ENCODE measurements at places on chromosomes 5 and 9.

DNA sequence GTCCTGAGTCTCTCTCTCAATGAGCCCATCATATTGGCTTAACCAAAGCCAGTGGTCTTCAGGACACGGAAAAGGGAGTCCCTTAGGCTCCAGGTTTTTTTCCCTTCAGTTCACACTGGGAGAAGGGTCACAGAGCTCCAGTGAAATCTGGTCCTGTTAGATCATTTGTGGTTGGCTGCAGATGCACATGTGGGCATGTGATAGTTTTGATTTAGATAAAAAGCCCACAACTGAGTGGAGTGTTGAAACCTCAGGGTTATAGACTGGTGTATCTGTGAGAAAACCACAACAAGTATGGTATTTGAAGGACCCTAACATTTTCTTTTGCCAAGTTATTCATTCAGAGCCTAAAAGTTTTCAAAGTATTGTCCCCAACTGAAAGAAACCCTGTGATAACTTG, 46.7 kb downstream of the PRLR start:
- no peak for DNase-seq

- no peak for DNase-seq
Measured at GRCh38 chr9:130868230-130868629, 28.4 kb downstream of the QRFP start.

GRCh38 chr9:16540743-16541613, 329.5 kb downstream of the BNC2 start:
- DNase-seq: no peak

GRCh38 chr5:32734827-32735378, 23.8 kb downstream of the NPR3 start:
- no peak for DNase-seq

DNA sequence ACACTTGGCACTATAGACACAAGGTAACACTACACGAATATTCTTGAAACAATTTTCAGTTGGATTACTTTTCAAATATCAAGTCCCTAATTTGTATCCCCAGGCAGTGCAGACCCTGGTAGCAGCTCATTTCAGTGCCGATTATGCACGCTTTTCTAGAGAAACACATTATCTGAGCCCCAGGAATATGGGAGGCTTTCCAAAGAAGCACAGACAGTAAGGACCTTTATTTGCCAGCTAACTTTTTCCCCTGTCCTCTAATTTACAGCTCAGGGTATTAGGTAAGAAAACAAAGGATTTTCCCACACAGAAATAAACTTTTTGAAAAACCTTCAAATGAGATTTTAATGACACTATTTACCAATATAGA, 852.3 kb upstream of the DMAC1 start:
- DNase-seq: no peak

- no peak for DNase-seq
Measured at GRCh38 chr9:96382175-96382574, 1.3 kb downstream of the SLC35D2 start.

DNA sequence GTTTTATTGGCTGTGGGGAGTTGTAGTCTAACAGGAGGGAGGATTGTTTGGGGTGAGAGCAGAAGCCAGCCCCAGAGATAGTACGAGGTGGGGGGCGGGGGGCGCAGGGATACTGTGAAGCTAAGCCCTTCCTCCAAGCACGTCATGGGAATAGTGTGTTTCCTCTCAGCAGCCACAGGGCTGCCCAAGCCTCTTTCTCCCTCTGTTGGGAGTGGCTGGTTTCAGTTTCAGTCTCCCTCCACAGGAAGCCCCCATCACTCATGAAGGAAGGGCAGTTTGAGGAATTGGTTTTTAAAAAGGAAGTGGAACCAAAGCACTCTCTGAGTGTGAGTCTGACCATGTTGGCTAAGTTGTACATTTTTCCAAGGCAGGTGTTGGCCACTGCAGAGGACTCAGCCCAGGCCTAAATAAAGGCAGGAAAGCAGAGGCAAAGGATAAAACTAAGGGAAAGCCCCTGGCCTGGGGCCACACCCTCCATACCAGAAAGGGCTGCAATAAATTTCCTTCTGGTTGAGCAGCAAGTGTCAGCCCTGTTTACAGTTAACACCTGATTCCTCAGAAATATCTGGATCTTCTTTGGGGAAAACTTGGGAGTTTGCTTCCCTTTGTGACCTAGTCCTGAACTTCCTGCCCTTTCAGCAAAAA, 3.2 kb downstream of the RAB24 start:
- peak; percentile 55 for DNase-seq

GRCh38 chr5:10607023-10607665, 43.3 kb downstream of the ANKRD33B start:
- DNase-seq: no peak

- no peak for DNase-seq
Measured at GRCh38 chr9:19527663-19528062, 118.9 kb downstream of the ACER2 start.

GRCh38 chr9:42386477-42386876, 203.0 kb downstream of the SPATA31A6 start:
- no peak for DNase-seq

- no peak for DNase-seq
Measured at GRCh38 chr5:173304591-173304988, 23.6 kb downstream of the STC2 start.

DNA sequence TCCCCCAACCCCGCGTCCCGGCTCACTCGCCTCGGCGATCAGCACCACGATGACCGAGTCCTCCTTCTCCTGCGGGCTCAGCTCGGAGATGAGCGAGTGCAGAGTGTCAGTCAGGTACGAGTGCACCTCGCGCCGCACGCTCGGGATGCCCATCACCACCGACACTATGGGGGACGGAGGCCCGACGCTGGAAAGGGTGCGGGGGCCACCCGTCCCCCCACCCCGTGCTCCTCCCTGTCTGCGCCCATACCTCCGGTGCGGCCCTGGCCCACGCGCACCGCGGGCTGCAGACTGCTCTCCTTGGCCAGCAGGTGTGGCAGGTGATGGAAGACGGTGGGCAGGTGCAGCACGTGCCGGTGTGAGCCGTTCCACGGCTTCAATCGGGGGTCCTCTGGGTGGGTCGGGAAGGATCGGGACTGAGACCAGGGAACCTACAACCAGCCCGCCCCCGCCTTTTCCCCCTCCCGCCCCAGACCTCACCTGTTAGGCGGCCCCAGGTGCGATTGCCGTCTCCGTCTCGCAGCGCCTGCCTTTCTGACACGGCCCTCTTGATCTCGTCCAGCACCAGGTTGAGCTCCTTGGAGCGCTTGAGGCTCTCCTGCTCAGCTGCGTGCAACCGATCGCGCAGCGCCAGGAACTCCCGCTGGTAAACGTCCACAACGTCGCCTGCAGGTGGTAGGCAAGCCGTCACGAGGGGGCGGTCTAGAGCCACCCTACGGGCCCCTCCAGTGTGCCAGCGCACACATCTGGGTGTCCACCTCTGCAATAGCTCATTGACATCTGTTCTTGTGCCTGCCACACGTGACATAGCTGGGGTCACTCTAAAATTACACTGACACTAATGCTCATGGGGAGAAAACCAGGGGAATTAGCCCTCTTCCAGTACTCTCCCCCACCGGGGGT, 5.1 kb downstream of the MGAT4B start:
- DNase-seq: peak; percentile 58

DNA sequence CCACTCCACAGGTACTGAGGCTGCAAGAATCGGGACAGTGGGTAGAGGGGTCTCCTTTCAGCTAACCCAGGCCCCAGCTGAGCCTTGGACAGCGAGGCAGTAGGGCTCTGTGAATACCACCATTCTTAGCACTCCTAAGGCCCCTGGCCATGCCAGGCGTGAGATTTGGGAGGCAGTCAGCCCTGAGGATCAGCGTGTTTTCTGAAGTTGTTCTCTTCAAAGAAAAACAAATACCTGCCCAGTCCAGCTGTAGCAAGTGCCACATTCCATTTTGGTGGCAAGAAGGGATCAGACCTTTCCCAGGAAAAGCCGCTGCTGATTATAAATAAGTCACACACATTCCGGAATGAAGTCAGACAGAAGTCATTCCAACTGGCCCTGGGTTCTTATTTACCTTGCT, 47.8 kb downstream of the RALGPS1 start:
- DNase-seq: no peak

- DNase-seq: peak; percentile 28
Measured at GRCh38 chr5:136192526-136193321, at the start of gene SMIM32. TSS of gene SMIM32 (minus strand) at chr5:136193162. CDS start at chr5:136192524, 638 bp downstream.

- DNase-seq: no peak
Measured at GRCh38 chr5:144367991-144368390, 197.3 kb downstream of the KCTD16 start.

DNA sequence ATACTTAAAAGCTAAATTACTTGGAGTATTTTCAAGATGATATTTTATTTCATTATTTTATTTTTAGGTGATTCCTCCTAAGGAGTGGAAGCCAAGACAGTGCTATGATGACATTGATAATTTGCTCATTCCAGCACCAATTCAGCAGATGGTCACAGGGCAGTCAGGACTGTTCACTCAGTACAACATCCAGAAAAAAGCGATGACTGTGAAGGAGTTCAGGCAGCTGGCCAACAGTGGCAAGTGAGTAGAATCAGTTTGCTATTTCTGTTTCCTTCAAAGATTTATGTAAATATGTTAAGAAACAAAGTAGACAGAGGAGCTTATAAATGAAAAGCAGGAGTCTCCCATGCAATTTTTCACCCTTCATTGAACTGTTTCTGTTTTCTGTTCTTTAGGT, 47.8 kb downstream of the KDM4C start:
- peak; percentile 60 for DNase-seq

DNA sequence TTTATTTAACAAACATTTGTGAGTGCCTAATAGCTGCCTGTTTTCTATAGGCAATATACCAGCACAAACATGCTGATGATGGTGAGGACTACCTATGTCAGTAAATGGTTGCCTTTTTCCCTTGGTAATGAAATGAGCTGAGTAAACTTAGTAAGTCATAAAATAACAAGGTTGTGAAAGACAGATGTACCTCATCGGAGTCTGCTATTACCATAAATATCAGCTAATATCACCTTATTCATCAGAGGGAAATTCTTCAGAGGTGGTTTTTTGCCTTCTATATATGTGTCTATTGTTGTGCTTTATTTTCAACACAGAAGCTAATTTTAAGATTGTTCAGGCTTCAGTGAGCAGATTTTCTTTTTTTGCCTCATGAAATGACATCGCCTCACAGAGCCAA, 1040.5 kb downstream of the DTWD2 start:
- no peak for DNase-seq

DNA sequence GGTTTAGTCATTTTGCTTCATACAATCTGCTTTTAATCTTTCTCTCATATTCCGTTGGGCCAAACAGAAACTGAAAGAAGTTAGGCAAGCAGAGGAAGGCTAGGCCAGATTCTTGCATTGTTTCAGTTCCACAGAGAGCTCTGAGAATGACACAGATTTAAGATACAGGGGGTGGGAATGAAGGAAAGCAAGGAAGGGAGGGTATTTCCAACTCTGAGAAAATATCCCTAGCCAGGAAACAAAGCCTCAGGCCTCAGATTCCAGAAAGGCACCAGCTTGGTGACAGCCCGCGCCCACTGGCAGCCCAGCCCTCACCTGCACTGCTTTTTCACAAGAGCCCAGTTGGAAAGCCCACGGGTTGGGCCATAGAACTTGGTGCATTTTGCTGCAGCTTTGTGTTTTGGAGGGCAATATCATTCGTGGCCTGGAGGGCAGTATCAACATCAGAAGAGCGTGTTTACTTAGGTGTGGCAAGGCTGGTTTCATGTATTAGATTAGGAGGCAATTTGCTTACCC, 63.5 kb downstream of the ENC1 start:
- peak; percentile 61 for DNase-seq

- DNase-seq: no peak
Measured at GRCh38 chr9:120933310-120934055, 6.9 kb upstream of the TRAF1 start.

DNA sequence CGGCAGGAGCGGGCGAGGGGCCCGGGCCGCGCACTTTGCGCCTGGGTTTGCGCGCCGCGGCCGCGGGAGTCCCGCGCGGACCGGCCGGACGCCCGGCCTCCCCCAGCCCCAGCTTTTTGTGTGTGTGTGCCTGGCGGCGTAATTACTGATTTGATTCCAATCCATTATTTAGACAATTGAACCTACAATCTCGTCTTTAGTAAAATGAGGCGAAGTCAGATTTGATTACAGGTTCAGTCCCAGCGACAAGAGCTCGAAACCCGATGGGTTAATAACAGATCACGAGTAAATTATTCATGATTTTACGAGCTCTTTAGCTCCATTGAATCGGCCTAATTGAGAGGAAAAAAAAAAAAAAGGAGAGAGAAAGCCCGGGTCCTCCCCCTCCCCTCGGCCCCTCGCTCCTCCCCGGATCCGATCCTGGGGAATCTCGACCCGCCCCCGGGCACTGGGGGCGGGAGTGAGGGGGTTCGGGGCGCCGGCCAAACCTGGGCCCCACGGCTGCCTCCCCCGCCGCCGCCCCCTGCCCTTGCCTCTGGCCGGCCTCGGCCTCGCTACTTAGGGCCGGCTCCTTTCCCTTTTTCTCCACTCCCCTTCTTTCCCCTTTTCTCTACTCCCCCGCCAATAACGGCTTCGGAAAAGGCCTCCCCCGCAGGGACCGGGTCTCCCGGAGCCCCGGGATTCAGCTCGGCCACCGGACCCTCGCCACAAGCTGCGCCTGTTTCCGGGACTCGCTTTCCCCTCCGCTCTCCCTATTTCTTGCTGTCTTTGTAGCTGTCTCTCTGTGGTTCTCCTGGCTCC, 6.6 kb downstream of the LHX2 start:
- no peak for DNase-seq

DNA sequence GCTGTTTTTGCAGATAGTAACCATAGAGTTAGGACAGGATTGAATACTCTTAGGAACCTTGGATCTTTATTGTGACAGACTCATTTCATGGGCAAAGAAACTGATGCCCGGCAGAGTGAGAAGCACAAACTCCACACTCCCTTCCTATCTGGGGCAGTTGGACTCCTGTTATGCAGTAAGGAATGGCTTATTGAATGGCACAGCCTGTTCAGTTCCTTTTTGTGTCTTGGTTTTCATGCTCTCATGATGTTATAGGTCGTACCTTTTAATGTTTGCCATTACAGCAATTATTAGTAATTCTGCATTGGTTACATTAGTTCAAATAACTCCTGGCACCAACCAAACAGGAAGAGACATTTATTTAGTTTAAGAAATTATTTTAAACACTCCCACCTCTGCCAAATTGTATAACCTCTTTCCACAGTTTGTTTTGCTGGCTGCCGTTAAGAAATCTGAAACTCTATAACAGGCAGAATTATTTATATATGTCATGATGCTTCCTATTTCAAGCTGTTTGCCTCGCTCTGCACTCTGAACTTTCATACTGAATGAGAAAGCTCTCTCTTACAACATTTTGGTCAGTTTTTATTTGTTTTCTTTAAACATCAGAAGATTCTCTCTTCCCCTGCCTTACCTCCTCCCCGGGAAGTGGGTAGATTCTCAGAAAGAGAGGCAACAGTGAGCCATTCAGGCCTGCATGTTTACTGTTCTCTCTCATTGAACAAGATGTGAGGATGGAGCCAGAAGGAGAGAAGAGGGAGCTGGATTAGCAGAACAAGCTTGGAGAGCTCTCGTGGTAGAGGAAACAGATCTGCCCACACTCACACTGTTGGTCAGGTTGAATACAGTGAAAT, 144.4 kb downstream of the ARHGEF28 start:
- DNase-seq: no peak

DNA sequence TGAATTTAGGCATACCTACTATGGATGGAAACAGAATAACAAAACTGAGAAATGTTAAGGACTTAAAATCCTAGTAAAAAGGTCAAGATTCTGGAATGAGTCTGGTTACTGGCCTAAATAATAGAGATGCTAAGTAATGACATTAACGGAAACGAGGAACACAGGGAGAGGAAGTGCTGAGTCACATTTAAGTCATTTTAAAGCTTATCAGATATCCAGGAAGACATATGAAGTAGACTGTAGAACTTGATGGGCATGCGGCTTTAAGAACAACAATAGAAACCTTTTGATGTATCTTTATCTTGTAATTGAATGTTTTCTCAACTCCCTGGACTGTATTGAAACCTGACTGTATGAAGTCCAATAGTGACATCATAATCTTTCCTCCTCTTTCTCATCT, 1251.4 kb upstream of the CDH6 start:
- DNase-seq: no peak

- DNase-seq: no peak
Measured at GRCh38 chr5:72125941-72126620, 18.8 kb downstream of the MAP1B start.
